ENCODE measurements at places on chromosomes 4 and X. TPM values are rescaled to one million over a fixed set of nuclear protein-coding genes. Genes with fewer than 3 reads are reported as not detected.

Gene FAM149A
- total RNA-seq = 10.8 TPM

Gene TSPAN6
- 32.5 TPM for total RNA-seq

Gene DCAF8L2
- not detected for total RNA-seq

Gene PRKX
- 7.5 TPM for total RNA-seq

Gene SYTL4
- 5.1 TPM for total RNA-seq

Data from fibroblast of the aortic adventitia (primary cell).